ENCODE measurements at places on chromosomes 1 and 21. TPM values are rescaled to one million over a fixed set of nuclear protein-coding genes. Genes with fewer than 3 reads are reported as not detected.

DNA sequence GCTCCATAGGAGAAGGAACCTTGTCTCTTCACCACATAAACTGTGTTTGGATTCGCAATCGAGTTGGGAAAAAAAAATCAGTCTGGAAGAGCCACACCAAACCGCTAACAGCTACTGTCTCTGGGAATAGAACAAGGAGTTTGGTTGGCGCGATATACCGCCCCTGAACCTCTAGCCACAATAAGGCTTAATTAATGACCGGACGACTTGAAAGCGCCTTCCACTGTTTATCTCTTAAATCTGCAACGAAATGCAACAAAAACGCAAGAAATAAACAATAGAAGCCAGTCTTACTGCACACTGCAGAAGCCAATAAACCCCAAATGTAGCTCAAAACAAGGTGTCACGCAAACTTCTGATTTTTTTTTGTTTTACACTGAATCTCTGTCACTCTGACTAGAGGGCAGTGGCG is 10.9 kb downstream of the BTBD19 start:
- peak; percentile 47 for DNase-seq

GRCh38 chr1:1291023-1291528 is 10.8 kb downstream of the SCNN1D start:
- DNase-seq: peak; percentile 68

DNA sequence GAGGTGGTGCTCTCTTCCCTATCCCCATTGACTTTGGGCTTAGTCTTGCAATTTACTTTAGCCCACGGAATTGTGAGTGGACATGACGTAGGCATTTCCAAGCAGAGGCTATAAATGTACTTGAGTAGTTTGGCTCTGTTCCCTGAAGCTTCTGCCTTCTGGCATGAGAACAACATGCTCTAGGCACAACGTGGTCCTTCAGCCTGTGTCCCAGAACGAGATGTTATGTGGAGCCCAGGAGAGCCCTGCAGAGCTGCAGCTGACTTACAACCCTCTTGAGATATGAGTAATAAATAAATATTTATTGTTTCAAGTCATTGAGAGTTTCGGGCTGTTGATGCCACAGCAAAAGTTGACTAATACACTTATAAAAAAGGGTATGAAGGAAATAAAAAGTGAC is 105.2 kb upstream of the HMGB4 start:
- no peak for DNase-seq

DNA sequence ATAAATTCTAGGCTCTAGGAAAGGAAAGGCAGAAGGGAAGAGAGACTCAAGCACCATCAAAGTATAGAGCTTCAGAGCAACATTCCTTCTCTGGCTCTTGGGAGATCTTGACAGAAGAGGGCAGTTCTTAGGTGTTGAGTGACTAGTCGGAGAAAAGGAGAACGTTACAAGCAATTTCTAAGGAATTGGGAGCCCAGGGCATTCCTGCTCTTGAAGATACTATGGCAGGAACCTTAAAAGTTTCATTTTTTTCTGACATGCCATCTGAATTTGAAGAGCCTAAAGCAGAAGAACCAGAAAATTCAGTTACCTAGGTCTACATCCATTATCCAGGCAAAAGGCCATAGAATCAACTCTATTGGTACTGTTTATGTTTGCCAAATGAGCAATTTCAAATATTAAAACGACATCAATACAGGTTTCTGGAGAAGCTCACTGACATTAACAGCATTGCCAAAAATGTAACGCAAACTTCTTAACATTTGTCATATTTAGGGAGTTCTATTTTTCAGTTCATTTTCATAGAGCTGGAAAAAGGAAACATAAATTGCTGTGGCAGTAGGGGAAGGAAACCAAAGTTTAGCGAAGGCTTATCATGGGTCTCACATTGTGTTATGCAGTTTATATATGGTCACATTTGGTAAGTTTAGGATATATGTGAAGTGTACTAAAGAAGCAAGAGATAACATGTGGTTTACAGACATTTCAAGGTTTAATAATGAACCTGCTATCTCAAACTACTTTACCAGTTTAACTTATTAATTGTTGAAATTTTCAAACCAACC is 210.1 kb upstream of the NRIP1 start:
- DNase-seq: no peak

DNA sequence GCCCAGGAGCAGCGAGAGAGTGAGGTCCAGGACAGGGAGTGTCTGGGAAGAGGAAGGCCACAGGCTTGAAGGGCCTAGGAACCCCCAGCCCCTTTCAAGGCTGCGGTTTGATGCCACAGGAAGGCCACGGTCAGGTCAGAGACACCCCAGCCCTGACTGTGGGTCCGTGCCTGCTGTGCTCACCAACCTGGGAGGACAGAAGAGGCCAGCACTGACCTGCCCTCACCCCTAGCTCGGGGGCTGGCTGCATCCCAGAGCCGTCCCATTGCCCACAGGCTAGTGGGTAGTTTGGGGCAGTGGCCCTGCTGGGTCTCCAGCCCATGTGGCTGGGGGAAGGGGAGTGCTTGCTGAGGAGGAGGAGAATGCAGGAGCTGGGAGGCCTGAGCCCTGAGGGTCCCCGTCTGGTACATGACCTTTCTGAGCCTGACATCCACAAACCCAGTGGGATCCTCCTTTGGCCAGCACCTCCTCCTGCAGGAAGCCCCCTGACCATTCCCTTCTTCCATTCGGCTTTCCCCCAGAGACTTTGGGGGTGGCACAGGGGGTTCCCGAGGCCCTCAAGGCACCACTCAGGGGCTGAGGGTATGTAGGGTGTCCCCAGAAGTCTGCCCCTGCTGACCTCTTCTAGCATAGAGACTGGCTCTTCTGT is 54.3 kb downstream of the WNT9A start:
- no peak for DNase-seq

GRCh38 chr1:10704368-10704882 is 92.0 kb downstream of the CASZ1 start:
- DNase-seq: peak; percentile 94

DNA sequence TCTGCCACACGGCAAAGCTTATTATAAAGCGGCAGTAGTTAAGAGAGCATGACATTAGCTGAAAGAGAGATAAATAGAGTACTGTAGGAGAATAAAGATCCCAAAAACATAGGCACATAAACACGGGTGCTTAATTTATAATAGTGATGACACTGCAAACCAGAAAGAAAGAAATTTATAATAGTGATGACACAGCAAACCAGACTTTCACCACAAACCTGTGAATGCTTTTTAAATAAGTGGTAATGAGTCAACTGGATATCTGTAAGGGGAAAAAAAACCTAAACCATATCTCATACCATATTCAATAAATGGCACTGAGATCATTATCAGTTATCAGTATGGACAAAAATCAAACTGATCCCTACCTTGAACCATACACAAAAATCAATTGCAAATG is 25.5 kb downstream of the USP1 start:
- no peak for DNase-seq

DNA sequence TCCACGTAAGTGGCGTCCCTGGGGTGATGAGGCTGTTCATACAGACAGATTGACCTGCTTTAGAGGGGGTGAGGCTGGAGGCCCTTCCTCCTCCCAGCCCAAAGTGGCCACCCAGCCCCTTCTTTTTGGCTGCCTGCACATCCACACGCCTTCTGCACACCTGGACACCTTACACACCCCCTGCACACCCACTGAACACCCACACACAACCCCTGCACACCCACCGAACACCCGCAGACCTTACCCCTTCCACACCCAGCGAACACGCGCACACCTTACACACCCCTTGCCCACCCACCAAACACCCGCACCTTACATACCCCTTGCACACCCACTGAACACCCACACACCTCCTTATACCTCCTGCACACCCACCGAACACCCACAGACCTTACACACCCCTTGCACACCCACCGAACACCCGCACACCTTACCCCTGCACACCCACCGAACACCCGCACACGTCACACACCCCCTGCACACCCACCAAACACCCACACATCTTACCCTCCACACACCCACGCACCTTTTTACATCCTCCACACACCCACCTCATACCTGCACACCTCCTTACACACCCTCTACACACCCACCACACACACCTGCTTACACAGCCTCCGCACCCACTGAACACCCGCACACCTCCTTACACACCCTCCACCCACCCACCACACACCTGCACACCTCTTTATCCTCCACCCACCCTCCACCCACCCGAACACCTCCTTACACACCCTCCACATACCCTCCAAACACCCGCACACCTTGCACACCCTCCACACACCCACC is 37.7 kb downstream of the COQ8A start:
- no peak for DNase-seq

GRCh38 chr1:222043444-222044292 is 301.8 kb upstream of the DUSP10 start:
- no peak for DNase-seq

DNA sequence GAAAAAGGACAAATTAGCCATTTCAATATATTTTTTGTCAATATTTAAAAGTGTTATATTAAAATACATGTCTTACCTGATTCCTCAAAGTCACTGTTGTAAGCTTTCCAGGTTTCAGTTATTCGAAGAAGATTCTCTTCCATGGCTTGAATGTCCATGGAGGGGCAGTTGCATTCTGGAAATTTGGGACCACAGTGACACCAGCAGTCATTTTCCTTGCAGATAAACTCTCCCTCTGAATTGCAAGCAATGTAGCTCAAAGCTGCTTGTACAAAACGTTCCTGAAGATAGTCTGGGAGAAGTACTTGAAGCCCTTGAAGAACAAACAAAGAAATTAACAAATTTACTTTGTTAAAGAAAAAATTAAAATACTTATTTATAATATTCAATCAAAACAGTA is 251.7 kb downstream of the BRINP3 start:
- no peak for DNase-seq

- DNase-seq: no peak
These were observed 44.4 kb downstream of the ZNF697 start for GRCh38 chr1:119603695-119604094.

DNA sequence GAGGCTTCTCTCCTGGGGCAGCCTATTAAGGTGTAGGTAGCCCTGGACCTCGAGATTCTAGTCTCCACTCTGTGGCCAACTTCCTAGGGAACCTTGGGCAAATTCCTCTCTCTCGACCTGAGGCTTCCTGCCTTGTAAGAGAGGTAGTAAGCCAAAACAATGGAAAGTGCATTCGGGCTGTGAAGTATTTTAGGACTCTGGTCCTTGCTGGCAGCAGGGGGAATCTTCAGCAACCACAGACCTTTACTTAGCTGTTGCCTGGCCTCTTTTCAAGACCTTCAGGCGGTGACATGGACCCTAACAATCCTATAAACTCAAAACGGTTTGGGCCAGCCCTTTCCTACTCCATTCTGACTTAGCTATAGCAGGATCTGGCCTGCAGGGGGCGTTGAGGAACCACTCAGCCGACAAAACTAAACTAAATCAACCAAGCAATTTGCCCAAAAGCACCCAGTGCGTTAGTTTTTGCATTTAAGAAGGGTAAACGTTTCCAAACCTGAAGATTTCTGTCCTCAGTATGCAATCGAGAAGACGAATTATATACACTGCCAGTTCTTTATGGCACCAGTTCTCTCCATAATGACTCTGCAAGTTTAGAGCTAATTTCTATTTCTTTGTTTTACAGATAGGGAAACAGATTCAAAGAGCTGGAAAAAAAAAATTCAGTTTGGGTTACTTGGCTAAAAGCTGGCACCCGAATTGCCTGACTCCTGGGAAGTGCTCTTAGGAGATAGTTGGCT is 10.9 kb upstream of the SESN2 start:
- DNase-seq: peak; percentile 73

DNA sequence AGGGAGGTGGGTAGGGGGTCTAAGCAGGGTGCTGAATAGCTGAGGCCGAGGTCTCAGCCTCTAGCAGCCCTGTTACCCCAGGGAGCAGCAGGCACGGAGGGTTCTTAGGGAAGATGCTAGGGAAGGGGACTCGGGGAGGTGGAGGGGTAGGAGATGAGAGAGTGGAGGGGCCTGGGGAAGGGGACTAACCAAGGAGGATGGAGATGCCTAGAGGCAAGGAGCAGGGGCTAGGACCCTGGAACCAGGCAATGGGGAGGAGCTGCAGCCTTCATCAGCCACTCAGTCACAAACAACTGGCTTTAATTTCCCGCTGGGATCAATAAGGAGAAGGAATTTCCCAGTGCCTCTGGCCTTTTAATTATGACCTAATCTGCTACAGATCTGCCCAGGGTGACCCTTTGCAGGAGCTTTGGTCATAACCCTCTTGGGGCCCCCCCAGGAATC is 2.9 kb upstream of the CRABP2 start:
- DNase-seq: peak; percentile 87

DNA sequence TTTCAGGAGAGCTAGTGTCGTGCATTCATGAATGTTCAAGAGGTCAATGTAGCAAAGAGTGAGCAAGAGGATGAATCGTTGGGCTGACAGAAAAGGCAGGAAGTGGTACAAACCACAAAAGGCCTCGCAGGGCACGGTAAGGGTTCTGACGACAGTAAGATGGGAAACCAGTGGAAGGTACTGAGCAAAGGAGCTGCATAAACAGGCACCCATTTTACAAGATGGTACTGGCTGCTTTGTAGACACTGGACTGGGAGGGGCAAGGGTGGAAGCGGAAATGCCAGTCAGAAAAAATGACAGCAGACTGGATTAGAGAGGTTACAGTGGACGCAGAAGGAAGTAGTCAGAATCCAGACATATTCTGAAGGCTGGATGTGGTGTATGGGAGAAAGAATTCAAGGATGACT is 123.5 kb downstream of the PTPN14 start:
- no peak for DNase-seq

- no peak for DNase-seq
These were observed 575.7 kb upstream of the ZP4 start for GRCh38 chr1:238466459-238466858.

- no peak for DNase-seq
These were observed 2.6 kb downstream of the MTF2 start for GRCh38 chr1:93081716-93082115.

GRCh38 chr1:26780344-26780957 is 7.3 kb upstream of the PIGV start:
- DNase-seq: no peak

GRCh38 chr1:230693221-230693620 is 20.7 kb downstream of the AGT start:
- DNase-seq: no peak

GRCh38 chr1:151680826-151681225 is 35.8 kb downstream of the CELF3 start:
- no peak for DNase-seq

DNA sequence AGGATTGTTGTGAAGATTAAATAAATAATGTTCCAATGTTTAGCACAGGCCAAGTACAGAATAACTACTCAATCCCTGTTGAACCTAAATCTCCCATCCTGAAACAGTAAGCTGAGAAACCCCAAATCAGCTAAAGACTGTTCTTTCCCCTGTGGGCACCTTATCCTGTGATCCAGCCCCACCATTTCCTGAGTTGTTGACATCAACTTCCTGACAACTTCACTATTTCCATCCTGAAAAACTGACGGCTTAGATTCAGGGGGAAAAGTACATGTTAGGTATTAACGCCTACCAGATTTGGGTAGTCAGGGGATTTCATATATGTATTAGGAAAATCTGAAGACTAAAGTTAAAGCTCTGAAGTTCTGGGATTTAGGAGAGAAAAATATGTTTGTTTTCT is 51.7 kb upstream of the PALMD start:
- no peak for DNase-seq

The PARK7 gene
- total RNA-seq: 298 TPM

The SH2D1B gene
- total RNA-seq: not detected

The WNT4 gene
- total RNA-seq: 0.33 TPM

The SPRR2G gene
- total RNA-seq: not detected

The TRIM63 gene
- 0.11 TPM for total RNA-seq

The KCNJ9 gene
- total RNA-seq: not detected

The HAO2 gene
- total RNA-seq: 0.38 TPM

The SNX27 gene
- total RNA-seq: 47.8 TPM

The NBPF11 gene
- total RNA-seq: 7.6 TPM

The PCP4 gene
- total RNA-seq: not detected

The KRTAP19-3 gene
- total RNA-seq: not detected

The ADAMTSL4 gene
- total RNA-seq: 8.1 TPM

Data from H7 (cell line).